HAP-1 (cell line): ENCODE measurements at places on chromosomes 4 and X.

- no peak for DNase-seq
These were observed 39.3 kb upstream of the SMARCAD1 start for GRCh38 chr4:94168321-94168720.

- DNase-seq = no peak
These were observed 628 bp downstream of the SCLT1 start for GRCh38 chr4:129092631-129093190.

GRCh38 chr4:58776627-58777026 lies 1666.4 kb upstream of the IGFBP7 start:
- DNase-seq = no peak

GRCh38 chr4:19248023-19248422 lies 1003.7 kb upstream of the SLIT2 start:
- DNase-seq = no peak

GRCh38 chrX:23317799-23318724 lies 16.6 kb upstream of the PTCHD1 start:
- DNase-seq = peak; percentile 74

GRCh38 chr4:21451032-21451431 lies 497.5 kb downstream of the KCNIP4 start:
- DNase-seq = no peak

DNA sequence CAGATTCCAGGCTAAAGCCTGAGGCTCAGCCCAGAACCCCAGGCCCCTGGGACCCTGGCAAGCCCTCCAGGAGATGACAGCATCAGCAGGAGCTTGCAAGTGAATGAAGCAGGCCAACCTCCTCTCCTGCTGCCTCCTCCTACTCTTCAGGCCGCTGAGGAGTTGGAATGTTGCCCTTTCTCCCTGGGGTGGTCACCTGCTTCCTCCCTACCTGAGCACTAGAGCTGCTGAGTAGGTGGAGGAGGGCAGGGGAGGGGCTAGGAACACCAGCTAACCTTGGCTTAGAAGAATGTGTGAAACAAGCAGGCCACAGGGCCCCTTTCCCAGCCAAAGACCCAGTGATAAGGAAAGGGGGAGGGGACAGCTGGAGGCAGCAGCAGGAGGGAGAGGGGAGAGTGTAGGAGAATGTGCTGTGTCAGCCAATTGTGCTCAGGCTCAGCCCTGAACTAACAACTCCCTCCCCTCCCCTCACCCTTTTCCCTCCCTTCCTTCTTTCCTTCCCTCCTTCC lies 58.0 kb downstream of the PJA1 start:
- DNase-seq = peak; percentile 31

DNA sequence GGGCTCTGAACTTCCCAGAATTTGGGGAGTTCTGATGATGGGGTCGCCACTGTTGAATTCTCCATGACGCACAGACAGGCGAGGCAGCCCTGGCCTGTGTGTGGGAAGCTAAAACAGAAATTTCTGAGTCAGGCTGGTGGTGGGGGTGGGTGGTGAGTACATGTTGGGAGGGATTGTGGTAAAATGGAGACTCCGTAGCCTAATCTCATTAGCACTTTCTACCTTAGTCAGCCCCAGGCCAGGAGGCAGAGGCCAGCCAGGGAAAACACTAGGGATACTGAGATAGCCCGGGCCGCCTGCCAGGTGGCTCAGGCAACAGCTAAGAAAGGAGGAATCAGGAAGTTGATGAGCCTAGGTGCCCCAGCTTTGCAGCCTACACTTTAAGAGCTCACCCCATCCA lies 39.3 kb upstream of the NHSL2 start:
- no peak for DNase-seq

GRCh38 chr4:26326791-26327190 lies 6.0 kb downstream of the RBPJ start:
- DNase-seq = no peak

DNA sequence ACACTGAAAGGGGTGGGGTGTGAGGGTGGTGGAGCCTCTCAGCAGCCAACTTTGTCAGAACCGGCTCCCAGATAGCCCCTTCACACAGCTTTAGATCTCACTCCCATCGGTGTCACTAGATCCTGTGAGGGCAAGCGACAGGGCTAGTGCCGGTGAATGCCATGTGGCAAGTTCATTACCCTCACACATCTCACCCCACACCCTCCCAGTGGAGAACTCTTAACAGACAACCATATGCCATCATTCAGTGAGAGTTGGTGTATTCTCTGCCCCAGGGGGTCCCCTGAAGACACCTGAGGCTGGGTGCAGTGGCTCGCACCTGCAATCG lies 15.3 kb downstream of the SEPTIN6 start:
- no peak for DNase-seq

GRCh38 chr4:69909195-69909594 lies 21.7 kb upstream of the CSN1S1 start:
- DNase-seq = no peak

- no peak for DNase-seq
These were observed 7.3 kb downstream of the SMR3A start for GRCh38 chr4:70367813-70368212.

DNA sequence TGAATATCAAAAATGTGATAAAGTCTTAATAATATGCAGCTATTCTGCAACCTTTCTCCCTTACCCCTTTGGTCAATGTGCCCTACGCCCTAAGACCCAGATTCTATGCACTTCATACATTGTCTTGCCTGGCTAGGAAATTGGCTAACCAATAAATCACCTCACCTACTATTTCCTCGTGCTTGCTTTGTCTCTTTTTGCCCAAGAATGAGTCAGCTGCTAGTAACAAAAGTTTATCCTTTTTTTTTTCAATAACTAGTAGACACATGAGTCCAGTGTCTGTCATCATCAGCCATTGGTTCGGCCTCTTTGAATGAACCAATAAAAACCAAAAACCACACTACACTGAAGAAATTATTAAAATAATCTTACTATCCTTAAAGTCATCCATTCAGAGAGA lies 387.1 kb downstream of the PPP3CA start:
- no peak for DNase-seq

GRCh38 chrX:21153503-21153902 lies 220.7 kb upstream of the CNKSR2 start:
- DNase-seq = no peak

GRCh38 chr4:77579406-77580076 lies 26.1 kb upstream of the CXCL13 start:
- no peak for DNase-seq

- DNase-seq = no peak
These were observed 85.9 kb downstream of the UGT8 start for GRCh38 chr4:114684462-114684861.

- DNase-seq = no peak
These were observed 24.8 kb downstream of the NELFA start for GRCh38 chr4:1983846-1984405.

- DNase-seq = no peak
These were observed 229.2 kb upstream of the ARSJ start for GRCh38 chr4:114208574-114209151.

- no peak for DNase-seq
These were observed 21.3 kb downstream of the FGF2 start for GRCh38 chr4:122847931-122848330.

DNA sequence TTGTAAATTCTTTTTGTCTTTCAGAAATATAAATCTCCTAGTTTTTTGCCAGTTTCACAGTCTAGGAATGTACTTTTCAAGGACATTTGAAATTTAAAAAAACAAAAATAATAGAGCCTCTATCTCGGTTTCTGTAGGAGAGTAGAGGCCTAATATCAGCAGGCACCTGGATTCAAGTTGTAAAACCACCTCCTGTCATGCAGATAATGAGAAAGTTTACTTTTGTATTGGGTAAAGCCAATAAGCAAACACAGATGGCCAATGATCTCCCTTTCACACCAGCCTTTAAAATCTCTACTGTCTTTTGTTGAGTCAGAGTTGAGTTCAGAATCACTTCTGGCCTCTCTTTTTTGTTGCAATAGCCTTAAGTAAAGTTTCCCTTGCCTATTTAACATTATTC lies 1499.9 kb downstream of the PCDH18 start:
- peak; percentile 26 for DNase-seq

DNA sequence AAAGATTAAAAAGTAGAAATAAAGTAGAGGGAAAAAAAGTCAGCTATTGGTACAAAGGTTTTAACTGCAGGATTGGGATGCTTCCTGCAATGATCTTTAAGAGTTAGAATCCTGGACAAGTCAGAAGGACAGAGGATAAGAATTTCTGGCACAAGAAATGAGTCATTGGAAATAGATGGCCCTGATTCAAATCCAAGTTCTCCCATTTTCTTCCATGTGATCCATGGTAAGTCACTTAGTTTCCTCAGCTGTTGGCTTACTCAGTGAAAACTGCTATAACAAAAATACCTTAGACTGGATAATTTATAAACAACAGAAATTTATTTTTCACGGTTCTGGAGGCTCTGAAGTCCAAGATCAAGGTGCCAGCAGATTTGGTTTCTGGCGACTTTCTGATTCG lies 13.3 kb upstream of the TBC1D19 start:
- no peak for DNase-seq

- DNase-seq = no peak
These were observed 274.6 kb upstream of the GALNTL6 start for GRCh38 chr4:171538601-171539100.

DNA sequence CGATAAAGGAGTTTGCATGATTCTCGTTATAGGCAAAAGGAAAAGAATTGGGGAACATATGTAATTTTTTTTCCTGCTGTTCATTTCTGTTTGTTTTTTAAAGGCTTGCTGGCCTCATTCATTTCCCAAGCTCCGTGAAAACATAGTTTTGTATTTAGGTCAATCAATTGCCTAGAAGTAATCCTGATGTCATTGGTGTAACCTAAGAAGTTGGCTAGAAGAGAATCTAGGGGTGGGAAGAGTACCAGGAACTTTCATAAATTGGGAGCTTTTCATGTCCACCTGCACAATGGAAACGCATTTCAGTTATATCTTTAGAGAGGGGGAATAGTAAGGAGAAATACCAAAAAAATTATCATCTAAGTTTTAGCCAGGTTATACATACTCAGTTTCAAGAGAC lies 3.8 kb downstream of the RAPGEF2 start:
- DNase-seq = no peak

DNA sequence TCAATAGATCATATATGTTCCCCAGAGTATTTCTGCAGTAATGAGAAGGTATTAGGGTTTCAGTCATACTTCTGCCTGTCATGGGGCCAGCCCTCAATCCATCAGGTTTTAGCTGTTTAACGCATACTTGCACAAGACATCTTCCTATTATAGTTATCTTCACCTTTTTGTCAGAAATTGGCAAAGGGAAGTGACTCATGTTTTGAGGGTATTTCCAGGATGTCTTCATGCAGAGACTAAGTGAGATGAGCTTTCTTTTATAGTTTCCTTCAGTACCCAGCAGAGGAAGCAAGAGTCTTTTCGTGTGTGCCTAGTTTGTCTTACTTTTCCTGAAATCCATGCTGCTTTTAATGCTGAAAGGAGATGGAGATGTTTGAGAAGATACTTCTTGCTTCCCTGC lies 9.5 kb downstream of the CSTF2 start:
- DNase-seq = no peak

GRCh38 chr4:87141428-87141827 lies 79.0 kb downstream of the KLHL8 start:
- DNase-seq = no peak

GRCh38 chr4:11404431-11404830 lies 24.3 kb downstream of the HS3ST1 start:
- no peak for DNase-seq

- DNase-seq = no peak
These were observed 44.1 kb downstream of the CHRNA9 start for GRCh38 chr4:40379248-40379647.

- DNase-seq = peak; percentile 66
These were observed 61.1 kb downstream of the HELT start for GRCh38 chr4:185079271-185079905.

DNA sequence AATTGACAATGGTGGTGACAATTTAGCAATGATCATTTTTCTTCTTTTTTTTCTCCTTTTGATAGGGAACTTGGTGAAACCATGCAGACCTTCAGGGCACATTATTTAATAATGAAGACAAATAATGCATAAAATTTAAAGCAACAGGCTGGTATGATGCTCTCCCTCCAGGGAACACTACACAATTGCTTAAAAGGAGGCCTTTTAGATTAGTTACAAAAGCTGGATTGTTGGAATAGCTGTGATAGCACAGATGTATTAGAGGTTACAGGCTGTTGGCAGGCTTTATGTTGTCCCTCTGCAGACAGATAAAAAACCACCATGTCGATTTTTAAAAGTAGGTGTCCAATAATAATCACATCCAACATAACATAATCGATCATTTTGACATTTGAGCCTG lies 307.0 kb downstream of the ADGRL3 start:
- no peak for DNase-seq

GRCh38 chr4:81876106-81876505 lies 404.4 kb upstream of the RASGEF1B start:
- peak; percentile 13 for DNase-seq

DNA sequence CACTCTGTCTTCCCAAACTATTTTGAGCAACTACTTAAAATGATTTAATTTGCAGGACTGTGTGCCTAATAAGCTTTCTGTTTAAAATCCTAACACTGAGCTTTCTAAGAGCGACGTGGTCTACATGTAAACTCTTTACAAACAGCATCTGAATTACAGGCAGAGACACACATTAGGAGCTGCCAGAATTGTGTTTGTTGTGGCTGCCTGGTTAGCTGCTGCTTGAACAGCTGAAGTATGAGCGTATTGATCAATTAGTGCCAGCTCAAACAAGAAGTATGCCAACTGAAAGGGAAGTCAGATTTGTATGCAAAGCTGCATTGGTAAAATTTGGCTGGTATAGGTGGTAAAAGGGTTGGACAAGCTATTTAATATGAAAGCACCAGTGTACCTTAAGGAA lies 384.4 kb downstream of the PCDH7 start:
- no peak for DNase-seq

DNA sequence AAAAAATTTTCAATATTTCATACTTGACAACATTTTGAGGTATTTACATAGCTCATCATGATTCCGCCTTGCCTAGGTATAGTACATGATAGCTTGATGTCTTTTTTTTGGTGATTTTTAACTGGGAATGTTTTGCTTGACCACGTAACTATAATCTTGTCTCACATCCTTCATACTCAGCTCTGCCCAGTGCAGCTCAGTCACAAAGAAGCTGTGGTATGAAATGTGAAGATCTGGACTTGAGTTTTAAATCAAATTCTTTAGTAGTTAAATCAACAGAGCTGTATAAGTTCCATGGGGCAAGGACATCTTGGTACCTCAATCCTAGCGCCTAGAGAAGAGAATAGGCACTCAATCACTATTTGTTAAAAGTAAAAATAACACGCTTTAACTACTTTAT lies 276.3 kb upstream of the DKK2 start:
- no peak for DNase-seq

GRCh38 chr4:13865871-13866669 lies 238.5 kb upstream of the BOD1L1 start:
- no peak for DNase-seq

GRCh38 chrX:4570151-4570550 lies 856.7 kb upstream of the PRKX start:
- DNase-seq = no peak

GRCh38 chr4:145218251-145218650 lies 37.9 kb upstream of the OTUD4 start:
- DNase-seq = no peak
